Stimulated activated CD8-positive, alpha-beta memory T cell treated with anti-CD3 and anti-CD28 coated beads, Interleukin-4, amount 100 ng/mL, for 1 hour (primary cell): ENCODE measurements at places on chromosomes 11 and 22.

DNA sequence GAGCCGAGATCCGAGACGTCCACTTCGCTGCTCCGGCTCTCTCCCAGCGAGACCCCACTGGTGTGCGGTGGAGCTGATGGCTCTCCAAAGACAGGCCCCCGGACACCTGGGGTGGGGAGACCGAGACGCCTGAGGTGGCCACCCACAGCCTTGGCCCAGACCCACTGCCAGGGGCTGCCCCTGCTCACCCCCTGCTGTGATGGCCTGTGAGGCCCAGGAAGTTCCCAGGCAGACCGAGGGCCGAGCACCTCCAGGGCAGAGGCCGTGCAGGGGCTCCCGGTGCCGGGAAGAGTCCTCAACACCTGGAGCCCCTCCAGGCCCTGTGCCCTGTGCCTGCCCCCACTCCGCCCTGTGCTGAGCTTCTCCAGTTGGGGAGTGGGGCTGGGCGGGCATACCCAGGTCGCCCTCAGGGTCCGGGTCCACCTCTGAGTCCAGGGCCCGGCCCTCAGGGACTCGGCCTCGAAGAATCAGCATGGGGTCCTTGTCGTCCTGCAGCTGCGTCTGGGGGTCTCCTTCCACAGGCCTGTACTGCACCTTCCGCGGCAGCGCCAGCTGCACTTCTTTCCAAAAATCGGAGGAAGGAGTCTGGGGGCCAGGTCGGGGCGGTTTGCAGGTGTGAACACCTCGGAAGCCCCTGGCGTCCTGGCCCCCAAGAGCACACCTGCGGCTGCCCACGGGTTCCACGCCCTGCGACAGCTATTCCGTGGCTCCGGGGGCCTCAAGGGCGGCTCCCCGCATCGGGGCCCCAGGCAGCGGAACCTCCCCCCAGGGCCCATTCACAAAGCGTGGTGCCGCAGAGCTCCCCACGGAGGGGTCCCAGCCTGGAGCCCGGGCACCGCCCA is 8.6 kb downstream of the SIGIRR start:
- no peak for DNase-seq

DNA sequence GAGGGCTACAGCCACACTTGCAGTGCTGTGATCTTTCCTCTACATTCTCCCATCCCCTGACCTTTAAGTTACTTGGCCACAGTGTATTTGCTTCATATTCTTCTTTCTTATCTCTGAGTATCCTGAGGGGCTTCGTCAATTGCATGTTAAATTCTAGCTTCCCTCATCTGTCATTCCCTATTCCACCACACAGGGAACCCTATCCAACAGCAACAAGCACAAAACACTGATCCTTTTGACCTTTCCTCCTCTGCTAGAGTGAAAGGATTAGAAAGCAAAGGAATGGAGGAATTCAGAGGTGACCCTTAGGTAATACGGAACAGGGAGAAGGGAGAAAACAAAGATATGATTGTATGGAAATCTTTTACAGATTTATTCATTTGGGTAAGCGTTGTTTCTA is 1061.7 kb upstream of the TENM4 start:
- no peak for DNase-seq

- DNase-seq: no peak
Measured at GRCh38 chr11:123235656-123236261, 40.7 kb upstream of the CLMP start.

GRCh38 chr22:41834005-41834944 is 1.4 kb downstream of the SREBF2 start:
- DNase-seq: no peak

GRCh38 chr11:14882196-14882595 is 9.8 kb downstream of the CYP2R1 start:
- DNase-seq: no peak

GRCh38 chr11:86415026-86415425 is 40.3 kb downstream of the CCDC81 start:
- DNase-seq: no peak

- no peak for DNase-seq
Measured at GRCh38 chr11:32531528-32531927, 52.1 kb upstream of the EIF3M start.

GRCh38 chr22:37491559-37492427 is 5.6 kb upstream of the MFNG start:
- DNase-seq: no peak

DNA sequence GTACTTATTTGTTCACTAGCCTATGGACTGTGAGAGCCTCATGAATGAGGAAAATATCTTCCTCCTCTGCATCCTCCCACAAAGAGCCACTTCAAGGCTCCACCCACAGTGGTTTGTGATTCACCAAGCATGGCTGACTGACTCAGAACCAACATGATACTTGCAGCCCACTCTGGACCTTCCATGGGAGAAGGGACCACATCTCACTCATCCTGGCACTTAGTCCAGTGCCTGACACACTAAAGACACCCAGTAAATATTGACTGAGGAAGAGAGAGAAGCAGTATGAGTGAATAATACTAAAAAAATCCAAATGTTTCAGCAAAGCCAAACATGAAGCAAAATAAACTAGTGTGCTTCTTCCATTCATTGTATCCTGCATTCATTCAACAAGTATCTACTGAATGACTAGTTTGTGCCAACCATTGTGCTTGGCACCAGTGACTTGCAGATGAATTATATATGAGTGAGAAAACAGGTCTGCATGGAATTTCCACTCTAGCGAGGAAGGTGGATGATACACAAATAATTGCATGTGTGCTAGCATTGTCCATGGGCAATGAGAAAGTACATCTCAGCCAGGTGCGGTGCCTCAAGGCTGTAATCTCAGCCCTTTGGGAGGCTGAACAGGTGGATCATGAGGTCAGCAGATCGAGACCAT is 54.9 kb upstream of the BLID start:
- no peak for DNase-seq

GRCh38 chr11:86575927-86576326 is 96.5 kb downstream of the ME3 start:
- DNase-seq: no peak

DNA sequence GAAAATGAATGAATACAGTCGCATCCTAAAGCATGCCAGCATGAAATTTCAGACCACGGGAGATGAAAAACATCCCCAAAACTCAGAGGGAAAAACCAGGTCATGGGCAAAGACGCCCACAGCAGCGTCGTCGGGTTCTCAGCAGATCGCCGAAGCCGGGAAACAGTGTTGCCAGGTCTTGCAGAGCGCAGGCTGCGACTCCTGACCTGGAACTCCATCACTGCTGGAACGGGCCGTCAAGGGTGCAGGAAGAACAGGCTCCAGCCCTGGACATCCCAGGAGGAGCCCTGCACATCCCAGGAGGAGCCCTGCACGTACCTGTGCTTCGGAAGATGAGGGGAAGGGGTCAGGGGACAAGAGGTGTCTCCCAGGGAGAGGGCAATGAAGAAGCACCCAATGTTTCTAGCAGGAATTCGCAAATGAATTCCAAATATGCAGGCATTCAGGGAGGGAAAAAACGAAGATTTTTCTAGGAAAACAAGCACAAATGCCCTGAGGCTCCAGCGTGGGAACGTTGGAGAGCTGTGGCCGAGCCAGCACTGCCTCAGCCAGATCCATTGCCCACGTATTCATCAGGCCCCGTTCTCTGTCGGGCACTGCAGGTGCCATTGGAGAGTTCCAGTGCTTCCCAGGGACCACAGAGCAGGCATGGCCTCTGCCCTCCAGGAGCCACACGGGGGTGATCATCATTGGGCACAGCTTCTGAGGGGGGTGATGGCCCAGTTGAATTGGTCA is 1110.4 kb downstream of the BRD1 start:
- no peak for DNase-seq

GRCh38 chr11:117378976-117379865 is 51.6 kb downstream of the CEP164 start:
- DNase-seq: no peak

GRCh38 chr22:22159384-22159783 is 85.2 kb upstream of the VPREB1 start:
- DNase-seq: no peak

DNA sequence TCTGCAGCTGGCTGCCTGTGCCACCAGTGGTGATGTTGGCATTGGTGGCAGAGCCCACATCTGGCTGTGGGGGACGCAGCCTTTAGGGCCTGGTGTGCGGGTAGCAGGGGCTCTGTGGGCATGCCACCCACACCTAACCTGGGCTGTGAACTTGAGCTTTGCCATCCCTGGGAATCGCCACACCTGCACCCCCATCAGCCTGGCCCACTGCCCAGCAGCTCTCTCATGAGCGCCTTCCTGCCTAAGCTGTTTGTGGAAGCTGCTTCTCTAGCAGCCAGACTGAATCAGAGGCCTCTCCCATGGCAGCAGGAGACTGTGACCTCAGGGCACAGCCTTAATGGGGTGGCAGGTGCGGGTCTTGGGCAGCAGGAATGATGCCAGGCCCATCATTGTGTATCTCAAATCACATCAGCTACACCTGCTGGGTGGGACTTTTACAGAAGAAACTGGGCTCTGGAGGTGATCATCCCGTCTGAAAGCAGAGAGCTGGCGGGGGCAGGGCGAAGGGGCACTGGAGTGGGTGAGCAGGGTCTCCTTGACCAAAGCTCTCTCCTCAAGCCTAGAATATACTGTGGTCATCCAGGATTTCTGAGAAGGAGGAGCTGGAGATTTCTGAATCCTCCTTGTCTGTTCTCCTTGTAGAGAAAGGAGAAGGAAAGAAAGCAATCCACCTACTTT is 17.8 kb upstream of the CARS1 start:
- DNase-seq: no peak

DNA sequence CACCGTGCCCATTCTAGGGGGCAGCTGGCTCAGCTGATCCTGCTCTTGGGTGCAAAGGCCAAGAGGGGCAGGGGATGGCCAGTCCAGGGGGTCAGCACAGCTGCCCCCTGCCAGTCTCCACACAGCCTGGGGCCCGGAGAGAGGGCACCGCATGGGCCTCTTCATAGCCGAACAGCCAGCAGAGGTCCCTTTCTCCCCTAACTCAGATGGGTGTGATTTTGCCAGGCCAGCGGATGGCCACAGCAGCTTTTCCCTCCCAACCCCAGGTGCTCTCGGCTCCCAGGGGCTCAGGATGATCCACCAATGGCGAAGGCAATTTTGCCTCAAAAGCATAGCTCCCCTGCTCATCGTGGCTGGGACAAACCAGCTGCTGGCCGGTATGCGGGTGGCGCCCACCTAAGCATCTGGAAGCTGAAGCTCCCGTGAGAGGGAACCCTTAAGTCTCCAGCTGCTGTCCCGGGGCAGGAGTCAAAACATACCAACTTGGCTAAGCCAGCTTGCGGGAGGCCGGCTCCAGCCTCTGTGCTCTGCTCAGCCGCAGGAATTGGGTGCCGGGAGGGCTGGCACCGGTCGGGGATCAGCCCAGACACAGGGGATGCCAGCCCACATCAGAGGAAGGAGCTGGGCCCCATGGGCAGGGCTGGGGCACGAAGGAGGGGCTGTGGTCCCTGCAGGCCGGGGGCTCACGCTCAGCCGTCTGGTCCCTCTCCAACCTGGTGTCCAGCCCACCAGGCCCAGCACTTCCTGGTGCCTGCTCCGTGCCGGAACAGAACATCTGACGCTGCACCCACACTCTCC is 30.5 kb upstream of the GNB1L start:
- DNase-seq: no peak

DNA sequence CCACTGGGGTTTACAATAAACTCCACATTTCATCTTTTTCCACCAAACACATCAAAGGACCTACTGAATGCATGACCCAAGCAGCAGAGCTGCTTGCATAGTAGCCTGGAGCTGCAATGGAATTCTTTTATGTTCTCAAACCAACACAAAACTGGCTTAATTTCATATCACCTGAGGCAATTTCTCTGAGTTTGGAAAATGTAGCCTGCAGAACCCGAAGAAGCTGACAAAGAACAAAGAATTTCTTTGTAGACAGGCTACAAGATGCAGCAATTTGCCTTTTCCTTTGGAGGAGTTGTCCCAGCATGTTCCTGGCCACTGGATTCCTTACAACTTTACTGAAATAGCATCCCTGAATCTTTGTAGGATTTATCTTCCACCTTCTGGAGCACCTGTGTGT is 5.5 kb upstream of the TECTA start:
- DNase-seq: no peak

GRCh38 chr22:23408321-23408720 is 171.8 kb downstream of the IGLL1 start:
- no peak for DNase-seq

DNA sequence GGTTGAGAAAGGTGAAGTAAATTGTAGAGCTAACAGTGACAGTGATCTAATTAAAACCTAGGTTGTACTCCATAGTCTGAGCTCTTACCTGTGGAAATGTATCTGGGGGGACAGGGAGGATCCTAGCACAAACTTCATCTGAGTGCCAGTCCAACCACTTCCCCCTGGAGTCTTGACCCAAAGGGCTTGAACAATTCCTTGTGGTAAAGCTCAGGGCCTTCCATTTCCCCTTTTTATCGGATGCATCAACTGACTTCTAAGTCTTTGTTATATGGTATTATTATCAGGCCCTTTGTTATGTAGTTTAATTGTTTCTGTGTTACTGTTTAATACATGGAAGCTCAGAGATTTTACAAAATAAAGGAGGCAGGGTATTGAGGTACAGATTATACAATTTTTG is 140.2 kb upstream of the SESN3 start:
- no peak for DNase-seq

- no peak for DNase-seq
Measured at GRCh38 chr11:31131760-31132159, 237.8 kb downstream of the DCDC1 start.

DNA sequence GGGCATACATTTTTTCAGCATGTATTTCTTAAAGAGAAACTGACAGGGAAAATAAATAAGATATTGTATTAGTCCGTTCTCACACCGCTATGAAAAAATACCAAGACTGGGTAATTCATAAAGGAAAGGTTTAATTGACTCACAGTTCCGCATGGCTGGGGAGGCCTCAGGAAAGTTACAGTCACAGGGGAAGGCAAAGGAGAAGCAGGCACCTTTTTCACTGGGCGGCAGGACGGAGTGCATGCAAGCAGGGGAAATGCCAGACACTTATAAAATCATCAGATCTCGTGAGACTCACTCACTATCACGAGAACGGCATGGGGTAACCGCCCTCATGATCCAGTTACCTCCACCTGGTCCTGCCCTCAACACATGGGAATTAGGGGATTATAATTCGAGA is 44.2 kb downstream of the PPFIA1 start:
- DNase-seq: no peak

DNA sequence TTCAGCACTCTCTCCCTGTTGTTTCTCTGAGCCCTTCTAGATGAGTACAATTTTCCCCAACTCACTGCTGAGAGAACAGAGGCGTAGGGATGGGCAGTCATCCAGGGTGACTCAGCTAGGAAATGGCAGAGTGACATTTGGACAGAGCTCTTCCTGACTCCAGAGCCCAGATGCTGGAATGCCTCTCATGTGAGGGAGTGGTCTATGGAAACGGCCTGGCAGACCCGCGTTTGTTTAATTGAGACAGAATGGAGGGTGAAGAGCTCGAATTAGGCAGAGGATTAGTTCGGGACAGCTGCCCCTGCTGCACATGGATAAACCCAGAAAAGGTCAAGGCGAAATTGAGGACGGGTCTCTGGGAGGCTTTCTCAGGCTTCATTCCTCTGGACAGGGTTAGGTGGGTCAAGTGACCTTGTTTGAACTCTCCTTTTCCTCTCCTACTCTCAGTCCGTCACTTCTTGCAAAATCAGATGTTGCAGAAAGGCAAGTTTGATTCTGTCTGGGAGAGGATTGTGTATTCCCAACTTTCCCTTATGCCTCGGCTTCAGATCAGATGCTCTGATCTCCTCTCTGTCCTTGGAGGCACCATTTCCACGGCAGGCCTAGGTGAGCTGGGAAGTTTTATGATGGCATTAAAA is 7.6 kb upstream of the LMO2 start:
- no peak for DNase-seq
